Stimulated activated CD8-positive, alpha-beta memory T cell treated with anti-CD3 and anti-CD28 coated beads, Interleukin-4, amount 100 ng/mL, for 48 hours (primary cell): ENCODE measurements at places on chromosomes 3 and 15.

GRCh38 chr3:169980055-169980454 lies 13.4 kb downstream of the SEC62 start:
- DNase-seq: no peak

GRCh38 chr15:85289677-85290365 lies 90.6 kb upstream of the AKAP13 start:
- peak; percentile 35 for DNase-seq

DNA sequence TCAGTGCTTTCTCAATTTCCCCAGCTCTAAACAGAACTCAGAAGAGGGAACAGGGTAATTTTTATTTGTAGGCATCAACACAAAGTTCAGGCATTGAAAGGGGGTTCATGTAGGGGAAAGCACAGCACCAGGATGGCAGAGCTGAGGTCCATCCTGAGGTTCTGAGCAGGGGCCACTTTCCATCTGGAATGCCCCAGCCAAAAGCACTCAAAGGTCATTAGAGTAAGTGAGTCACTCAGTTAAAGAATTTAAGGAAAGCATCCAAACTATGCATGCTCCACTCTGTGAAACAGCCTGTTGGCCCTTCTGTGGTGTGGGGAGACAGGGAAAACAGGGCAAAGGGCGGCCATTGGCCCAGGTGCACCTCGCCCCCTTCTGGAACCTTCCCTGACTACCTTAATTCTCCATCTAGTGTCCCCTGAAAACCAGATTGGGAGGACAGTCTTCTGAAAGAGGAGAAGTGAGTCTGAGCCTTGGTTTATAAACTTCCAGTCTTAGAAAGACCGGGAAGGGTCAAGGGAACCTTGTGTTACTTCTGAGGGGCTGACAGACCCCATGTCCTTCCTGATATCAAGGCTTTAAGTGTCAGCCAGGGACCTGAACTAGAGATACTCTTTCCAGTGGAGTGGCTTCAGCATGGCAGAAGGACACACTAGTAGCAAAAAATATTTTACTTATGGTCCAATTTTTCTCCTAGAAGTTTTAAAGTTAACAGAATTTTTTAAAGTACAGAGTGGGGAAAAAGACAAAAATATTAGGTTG lies 133.3 kb downstream of the MYLK start:
- no peak for DNase-seq

DNA sequence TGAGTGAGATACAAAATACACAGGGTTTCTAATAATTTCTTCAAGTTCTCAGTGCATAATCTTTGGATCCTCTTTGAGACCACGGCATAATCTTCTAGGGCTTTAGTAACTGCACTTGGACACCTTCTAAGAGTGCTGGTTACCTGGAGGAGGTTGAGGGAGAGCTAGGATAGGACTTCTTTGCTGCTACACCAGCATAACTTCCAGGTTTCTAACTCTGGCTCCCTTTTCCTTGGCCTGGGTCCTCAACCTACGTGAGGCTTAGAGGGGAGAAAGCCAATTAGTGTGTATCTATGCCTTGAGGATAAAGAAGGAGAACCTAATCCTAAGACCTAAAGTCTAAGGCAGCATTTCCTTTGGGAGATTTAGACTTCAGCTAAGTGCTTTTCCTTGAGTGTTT lies 184.8 kb downstream of the LSAMP start:
- DNase-seq: no peak

- DNase-seq: no peak
Measured at GRCh38 chr3:167051421-167051820, 328.7 kb downstream of the ZBBX start.

- DNase-seq: peak; percentile 84
Measured at GRCh38 chr3:157159037-157159761, 748 bp downstream of the CCNL1 start.

- peak; percentile 82 for DNase-seq
Measured at GRCh38 chr3:195549931-195550519, 6.9 kb upstream of the PPP1R2 start.

DNA sequence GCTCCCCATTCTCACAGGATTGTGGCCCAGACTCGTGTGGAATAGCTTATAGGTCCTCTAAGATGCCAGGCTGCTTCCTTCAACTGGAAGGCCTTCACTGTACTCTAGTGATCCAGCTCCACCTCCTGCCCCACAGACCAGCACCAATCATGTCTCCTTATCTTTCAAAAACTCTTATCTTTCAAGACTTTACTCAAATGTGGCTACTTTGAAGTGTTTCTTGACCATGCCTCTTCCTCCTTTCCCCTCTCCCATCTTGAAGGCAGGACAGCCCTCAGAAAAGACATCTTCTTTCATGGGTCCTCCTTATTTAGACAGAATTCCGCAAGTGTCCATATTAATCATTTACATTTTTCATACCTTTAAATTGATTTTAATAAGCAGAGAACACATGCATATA lies 142.3 kb downstream of the CHST2 start:
- no peak for DNase-seq

GRCh38 chr3:152261329-152261728 lies 7.4 kb upstream of the MBNL1 start:
- DNase-seq: no peak

DNA sequence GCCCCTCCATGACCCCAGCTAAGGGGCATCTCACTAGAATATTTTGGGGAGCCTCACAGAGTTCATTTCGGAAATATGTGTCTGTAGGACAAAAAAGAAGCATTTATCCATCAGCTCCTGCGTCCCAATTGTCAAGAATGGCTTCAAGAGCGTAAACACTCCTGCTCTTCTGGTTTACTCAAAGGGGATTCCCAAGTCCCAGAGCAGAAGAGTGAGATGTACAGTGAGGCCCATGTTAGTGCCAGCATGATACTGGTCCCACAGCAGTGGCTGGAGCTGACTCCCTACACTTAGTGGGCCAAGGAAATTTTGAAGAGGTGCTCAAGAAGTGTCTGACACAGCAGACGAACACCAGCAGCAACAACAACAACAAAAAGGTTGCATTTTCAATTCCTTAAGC lies 34.9 kb upstream of the ARL8B start:
- no peak for DNase-seq

GRCh38 chr3:171765511-171765887 lies 44.8 kb downstream of the PLD1 start:
- DNase-seq: no peak

- no peak for DNase-seq
Measured at GRCh38 chr3:10374311-10374710, 53.4 kb upstream of the SEC13 start.

GRCh38 chr3:18190646-18191045 lies 234.5 kb downstream of the SATB1 start:
- DNase-seq: no peak

DNA sequence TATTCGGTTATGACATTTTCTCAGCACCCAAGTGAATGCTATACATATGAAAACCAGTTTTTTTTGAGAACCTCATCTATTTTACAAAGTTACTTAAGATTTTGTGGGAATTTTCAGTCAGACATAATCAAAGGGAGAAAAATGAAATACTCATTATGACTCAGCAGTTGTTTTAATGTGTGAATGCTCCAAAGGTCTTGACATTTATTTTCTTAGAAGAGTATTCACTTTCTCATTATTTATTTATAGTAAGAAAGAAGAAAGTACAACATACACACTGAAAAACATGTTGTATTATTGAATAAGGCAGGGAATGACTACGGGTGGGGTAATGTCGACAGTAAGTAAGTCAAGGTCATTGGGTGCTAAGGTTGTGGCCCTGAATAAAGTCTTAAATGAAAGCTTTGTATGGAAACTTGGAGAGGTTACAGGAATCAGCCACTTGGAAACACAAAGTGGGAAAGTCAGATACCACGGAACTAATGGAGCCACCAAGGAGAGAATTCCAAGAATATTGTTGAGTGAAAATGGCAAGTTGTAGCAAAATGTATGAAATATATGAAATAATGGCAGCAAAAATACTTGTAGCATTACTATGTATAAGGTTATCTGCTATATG lies 844.5 kb downstream of the TBL1XR1 start:
- no peak for DNase-seq

DNA sequence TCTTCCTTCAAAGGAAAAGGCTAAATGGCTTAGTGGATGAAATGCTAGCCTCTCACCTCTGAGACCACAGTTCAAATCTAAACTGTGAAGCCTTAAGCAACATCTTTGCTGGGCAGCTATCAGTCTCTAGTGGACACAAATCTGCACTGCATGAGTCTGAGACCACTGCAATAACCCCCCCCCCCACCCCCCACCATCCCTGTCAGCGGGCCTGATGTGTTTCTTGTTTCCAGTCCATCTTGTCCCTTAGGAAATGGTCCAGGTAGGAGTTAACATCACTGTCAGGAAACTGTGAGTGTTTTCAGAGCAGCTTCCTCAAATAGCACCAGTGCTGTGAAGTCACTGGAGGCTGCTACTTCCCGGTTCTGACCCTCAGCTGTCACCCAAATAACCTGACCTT lies 140.6 kb upstream of the TMCO5A start:
- DNase-seq: no peak

- DNase-seq: no peak
Measured at GRCh38 chr3:133387341-133387740, 12.5 kb upstream of the BFSP2 start.

GRCh38 chr3:144242747-144243146 lies 271.1 kb downstream of the DIPK2A start:
- no peak for DNase-seq

DNA sequence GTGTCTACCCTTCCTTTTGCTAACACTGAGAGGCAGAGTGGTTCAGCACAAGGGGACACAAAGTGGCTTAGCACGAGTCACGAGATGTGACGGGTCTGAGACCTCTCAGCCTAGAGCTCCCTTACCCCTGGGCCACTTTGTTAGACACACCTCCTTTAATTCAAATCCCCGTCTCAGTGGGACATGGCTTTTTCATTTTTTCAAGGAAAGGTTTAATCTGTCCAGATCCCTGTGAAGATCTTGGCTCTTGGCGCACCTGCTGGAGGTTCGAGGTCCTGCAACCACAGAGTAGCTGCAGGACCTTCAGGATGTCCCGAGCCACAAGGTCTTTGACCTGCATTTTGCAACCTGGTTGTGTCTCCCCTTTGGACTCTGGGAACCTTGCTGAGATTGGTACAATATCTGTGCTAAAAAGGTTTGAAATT lies 52.0 kb downstream of the LPP start:
- no peak for DNase-seq

DNA sequence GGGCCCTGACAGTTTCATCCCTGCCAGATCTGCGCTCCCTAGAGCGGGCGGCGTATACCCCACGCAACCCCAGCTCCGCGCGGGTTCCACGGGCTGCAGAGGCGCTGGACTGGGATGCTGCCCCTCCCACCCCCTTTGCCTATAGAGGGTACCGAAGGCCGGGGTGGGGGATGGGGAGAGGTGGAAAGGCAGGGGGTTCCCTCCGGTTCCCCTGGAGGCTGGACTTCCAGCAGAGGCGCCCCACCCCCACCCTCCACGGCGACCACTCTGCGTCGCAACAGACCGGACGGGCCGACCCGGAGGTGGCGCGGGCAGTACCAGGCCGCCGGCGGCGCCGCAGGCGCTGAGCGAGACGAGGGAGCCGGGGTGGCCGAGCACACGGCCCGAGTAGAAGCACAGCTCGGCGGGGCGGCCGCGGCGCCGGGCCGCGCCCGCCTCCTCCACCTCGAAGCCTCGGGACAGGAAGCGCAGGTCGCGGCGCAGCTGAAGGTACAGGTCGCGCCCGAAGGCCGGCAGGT lies 995 bp downstream of the ADAMTS17 start:
- no peak for DNase-seq

GRCh38 chr3:140343211-140344081 lies 334.4 kb upstream of the TRIM42 start:
- DNase-seq: no peak

DNA sequence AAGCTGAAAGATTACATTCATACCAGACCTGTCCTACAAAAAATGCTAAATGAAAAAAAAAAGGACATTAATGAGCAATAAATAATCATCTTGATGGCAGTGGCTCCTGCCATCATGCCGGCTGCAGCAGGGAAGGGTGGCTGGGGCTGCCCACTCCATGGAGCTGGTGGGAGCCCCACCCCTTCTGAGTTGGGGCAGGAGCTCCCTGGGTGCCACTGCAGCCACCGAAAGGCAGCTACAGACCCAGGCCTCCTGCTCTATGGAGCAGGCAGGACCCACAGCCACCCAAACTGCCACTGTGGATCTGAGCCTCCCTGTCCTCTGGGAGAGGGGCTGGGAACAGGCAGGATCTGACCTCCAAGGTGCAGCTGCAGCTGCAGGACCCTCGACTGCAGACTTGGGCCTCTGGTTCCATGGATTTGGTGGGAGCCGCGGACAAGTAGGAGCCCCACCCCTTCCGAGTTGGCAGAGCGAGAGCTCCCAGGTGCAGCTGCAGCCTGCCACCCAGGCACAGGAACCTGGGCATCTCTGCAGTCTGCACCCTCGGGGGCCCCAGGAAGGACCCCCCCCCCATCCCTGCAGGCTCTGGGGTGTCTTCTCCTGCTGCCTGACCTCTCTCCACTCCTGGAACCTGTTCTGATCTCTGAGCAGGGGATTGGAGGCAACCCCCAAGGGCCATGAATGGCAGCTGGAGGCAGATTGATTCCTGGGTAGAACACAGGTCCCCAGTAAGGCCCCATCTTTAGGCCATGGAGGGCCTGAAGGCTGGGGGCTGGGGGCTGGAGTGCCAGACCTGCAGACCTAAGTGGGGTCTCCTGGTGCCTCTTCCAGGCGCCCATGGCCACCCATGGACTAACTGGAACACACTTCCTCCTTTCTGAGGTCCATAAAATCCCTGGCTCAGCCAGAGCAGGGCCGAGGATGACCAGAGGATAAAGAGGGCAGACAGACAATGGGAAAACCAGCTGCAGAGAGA lies 70.4 kb upstream of the TTC14 start:
- no peak for DNase-seq

- DNase-seq: no peak
Measured at GRCh38 chr3:61858054-61858453, 296.7 kb downstream of the PTPRG start.

DNA sequence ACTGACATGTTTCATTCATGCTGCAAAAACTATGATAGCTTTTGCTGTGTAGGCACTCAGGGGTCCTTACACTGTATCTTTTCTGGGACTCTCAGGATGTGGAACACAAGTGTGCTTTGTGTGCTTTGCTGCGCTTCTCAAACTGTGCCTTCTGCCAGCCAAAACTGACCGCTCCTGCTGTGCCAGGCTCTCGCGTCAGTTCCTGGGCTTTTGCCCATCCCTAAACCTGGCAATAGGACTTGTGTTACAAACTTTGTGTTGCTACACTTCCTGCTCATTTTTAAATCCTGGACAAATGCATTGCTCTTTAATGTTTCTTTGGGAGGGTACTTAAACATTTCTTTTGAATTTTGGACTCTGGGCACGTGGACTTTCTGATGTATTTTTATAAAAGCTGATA lies 60.3 kb downstream of the DIPK2A start:
- no peak for DNase-seq

DNA sequence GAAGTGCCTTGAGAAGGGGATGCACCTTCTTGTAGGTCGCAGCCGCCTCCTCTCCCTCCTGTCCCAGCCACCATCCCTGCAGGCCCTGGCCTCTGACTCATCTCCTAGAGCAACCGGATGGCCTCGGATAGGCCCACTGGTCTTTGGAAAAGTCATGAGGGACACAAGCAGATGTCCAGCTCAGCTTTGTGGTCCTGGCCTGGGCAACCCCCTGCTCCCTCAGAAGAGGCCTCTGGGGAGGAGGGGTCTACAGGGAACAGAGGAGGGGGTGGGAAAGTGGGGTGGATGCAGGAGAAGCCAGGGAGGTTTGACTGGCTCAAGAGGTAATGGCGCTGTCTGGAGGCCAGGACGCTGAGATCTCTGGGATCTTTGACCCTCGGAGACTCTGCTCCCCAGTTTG lies 259.2 kb upstream of the TLE3 start:
- peak; percentile 10 for DNase-seq
